ENCODE measurements at places on chromosomes 5 and 9.
A peak's percentile ranks its signal among the peaks of the same experiment; 100 is the strongest.

DNA sequence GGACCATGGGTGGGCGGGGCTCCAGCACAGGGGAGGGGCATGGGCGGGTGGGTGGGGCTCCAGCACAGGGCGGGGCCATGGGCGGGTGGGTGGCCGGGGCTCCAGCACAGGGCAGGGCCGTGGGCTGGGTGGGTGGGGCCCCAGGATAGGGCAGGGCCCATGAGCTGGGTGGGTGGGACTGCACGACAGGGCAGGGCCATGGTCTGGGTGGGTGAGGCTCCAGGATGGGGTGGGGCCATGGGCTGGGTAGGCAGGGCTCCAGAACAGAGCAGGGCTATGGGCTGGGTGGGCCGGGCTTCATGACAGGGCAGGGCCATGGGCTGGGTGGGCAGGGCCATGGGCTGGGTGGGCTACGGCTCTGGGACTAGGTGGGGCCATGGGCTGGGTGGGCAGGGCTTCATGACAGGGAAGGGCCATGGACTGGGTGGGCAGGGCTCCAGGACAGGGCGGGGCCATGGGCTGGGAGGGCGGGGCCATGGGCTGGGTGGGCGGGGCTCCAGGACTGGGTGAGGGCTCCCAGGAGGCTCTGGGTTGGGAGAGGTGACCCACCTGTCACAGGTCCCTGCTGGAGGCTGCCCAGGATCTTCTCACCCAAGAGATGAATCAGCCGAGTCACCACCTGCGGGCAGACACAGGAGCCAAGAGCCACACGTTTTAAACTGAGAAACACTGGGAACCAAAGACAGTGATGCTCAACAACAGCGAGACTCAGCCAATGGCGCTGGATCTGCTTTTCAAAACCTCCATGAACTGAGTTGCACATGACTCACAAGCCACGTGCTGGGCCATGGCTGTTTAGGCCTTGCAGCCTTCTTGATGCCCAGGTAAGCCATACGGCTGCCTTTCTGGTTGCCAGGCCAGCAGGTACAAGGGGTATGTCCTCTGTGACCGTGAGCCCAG is 33.6 kb upstream of the NSMF start:
- peak; percentile 28 for DNase-seq

DNA sequence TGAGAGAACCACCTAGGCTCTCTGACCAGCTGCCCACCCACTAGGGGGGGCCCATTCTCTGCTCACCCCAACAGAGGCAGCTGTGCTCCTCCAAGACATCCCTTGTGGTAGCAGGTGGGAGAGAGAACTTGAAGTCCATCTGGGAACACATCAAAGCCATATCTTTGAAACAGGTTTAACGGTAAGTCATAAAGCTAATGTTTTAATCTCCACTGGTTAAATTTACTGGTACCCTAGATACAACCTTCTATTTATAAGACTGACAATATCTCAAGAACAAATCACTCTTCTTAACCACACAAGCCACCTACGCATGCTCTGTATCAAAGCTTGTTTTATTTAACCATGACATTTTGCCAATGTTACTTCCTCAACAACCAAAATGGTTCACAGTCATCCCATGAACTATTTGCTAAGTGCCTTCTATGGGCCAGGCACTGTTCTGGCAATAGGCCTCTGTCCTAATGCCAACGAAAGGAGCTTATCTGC is 20.4 kb downstream of the AUH start:
- DNase-seq = no peak

GRCh38 chr5:142941245-142941644 is 171.1 kb downstream of the ARHGAP26 start:
- no peak for DNase-seq

DNA sequence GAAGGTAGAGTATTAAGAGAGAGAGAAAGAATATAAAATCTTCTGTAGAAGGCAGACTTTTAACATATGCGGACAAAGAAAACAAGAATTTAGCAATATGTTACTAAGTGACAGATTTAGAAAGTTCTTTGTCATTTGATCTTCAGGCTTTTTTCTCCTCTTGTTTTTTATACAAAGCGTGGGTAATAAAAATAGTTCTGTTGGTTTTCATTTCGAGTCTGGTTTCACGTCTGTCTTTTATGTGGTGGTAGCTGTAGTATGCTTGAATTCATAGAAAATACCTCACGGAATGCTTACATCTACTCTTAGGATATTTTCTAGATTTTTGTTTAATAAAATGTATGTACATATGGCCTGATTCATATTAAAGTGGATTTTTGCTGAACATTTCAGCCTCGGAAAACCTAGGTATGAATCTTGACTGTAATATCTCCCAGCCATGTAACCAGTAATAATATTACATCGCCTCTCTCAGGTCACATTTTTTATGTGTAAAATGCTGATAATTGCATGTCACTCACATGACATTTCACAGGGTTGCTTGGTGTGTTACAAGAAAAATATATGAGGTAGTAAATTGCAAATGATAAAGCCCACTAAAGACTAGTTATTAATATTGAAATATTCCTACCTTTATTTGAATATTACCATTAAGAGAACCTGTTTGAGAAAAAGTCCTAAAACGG is 72.5 kb upstream of the TAF11L2 start:
- DNase-seq = no peak

- DNase-seq = no peak
Observed at GRCh38 chr5:135398160-135398854, 724 bp downstream of the MACROH2A1 start.
